HT1080 (cell line): ENCODE measurements at places on chromosomes 7 and 10. TPM values are rescaled to one million over a fixed set of nuclear protein-coding genes. Genes with fewer than 3 reads are reported as not detected.

DNA sequence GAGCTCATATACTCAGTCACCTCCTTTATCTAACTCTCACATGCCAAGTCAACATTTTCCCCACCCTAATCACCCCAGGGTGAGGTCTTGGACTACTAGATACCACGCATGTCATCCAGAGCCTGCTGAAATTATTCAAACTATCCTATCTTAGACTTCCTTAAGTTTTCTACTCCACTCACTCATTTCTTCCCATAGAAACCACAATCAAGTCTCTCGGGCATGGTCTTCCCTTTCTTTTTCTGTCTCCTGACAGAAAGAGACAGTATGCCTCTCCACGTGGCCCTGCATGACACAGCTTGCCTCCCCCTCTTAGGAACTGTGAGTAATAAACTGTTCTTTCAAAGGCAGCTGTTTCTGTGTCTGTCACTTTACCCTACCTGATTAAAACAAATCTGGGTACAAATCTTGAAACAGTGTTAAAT, 29.4 kb downstream of the TAS2R41 start:
- peak; percentile 26 for DNase-seq

DNA sequence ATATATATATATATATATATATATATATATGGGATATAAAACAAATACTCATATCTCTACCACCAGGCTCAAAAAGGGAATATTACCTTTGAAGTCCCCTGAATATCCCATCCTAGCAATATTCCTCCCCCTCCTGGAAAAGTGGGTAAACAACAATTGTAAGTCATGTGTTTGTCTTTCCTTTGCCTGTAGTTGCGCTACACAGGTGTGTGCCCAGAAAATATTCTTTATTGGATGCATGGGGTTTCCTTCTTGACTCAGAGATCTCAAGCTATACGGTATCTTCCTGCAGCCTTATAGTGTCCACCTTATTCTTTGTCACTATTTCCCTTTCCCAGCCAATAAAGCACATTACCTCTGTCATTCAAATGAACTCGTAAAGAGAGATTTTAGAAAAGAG, 54.2 kb downstream of the MET start:
- no peak for DNase-seq

PLAC9 gene
- total RNA-seq, result 0.13 TPM in 1 of 2 replicates, not detected in the other

DNA sequence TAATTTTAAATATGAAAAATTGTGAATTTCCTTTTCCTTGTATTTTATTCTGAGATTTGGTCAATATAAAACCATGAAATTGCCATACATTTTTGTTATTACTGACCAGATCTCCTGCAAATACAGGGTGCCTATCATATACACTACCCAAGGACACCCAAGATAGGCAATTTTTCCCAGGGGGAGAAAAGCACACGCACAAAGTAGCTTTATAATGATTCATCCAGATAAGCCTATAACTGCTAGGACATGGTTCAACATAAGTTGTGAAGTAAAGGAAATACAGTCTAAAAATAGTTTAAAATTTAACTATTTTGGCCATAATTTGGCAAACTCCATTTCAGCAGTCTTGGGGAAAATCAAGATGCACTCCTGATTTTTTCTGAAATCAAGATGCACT, 4.8 kb downstream of the RUFY2 start:
- DNase-seq, result no peak

ACTL6B gene
- total RNA-seq, result not detected in 2 replicates

BAZ1B gene
- 68.5 and 70.7 TPM in 2 replicates for total RNA-seq

NRP1 gene
- total RNA-seq, result 219 and 281 TPM in 2 replicates

GRCh38 chr7:13875496-13876074, 113.9 kb downstream of the ETV1 start:
- DNase-seq, result no peak

CCDC146 gene
- 0.40 and 0.42 TPM in 2 replicates for total RNA-seq

GRCh38 chr10:124306922-124307371, 111.8 kb downstream of the OAT start:
- no peak for DNase-seq

DNA sequence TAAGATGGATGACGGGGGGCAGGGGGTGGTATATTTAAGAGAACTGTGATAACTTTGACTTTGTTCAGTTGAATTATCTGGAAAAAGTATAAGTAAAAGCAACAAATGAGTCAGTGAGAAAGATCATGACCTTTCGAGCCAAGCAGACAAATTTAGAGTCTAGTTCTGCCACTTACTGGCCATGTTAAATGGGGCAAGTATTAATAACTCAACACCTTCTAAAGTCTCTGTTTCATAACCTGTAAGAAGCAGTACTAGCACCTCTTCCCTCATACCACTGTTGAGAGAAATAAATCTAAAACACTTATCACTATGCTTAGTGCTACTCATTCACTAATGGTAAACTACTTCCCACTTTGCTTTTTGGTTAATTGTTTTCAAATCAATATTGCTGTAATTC, 604.4 kb upstream of the LRRN3 start:
- no peak for DNase-seq

DNA sequence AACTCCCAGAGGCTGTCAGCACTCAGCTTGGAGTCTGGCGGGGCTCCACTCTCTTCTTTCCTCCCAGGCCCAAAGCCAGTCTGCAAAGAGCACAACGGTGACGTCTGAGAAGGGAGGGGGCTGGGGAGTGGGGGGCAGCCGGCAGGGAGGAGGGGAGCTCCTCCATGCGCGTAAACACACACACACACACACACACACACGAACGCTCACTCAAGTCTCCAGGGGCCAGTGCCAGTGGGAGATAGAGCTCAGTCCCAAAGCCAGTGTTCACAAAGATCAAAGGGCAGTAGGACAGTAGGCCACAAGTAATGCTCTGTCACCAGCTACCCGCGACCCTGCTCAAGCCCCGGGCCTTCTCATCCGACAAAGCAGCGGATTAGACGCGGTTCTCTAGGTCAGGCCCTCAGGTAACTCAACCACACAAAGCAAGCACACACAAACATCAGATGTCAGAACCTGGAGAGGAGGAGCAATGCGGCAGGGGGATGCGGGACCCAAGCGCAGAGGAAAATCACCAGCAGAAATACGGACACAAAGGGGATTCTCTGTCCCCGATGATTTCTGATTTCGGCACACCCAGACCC, 19.9 kb downstream of the TCAF1 start:
- no peak for DNase-seq

SAMD9 gene
- 5.3 and 6.4 TPM in 2 replicates for total RNA-seq

CXCL12 gene
- total RNA-seq, result not detected in 2 replicates

GRCh38 chr10:94524146-94524545, 21.4 kb upstream of the HELLS start:
- no peak for DNase-seq

MRLN gene
- total RNA-seq, result 0.43 TPM in 1 of 2 replicates, not detected in the other
